ENCODE measurements at places on chromosomes 7 and 10.

- no peak for DNase-seq
Measured at GRCh38 chr7:5549096-5549763, 125.6 kb upstream of the TNRC18 start.

- no peak for DNase-seq
Measured at GRCh38 chr10:126009650-126010049, 113.3 kb downstream of the FANK1 start.

DNA sequence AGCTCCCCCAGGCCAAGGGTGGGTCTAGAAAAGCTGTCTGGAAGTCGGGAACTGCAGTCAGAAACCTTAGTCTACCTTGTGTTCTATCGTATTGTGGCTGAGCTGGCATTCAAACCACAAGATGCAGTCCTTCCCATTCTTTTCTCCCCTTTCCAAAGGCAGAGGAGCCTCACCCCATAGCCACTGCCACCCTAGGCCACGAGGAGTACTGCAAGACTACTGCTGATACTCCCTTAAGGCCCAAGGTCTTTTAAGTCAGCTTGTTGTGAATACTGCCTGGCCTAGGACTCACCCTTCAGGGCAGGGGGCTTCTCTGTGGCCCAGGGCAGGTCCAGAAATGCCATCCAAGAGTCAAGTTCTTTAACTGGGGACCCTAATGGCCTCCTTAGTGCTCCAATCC is 214.5 kb upstream of the CNTNAP2 start:
- DNase-seq = no peak

DNA sequence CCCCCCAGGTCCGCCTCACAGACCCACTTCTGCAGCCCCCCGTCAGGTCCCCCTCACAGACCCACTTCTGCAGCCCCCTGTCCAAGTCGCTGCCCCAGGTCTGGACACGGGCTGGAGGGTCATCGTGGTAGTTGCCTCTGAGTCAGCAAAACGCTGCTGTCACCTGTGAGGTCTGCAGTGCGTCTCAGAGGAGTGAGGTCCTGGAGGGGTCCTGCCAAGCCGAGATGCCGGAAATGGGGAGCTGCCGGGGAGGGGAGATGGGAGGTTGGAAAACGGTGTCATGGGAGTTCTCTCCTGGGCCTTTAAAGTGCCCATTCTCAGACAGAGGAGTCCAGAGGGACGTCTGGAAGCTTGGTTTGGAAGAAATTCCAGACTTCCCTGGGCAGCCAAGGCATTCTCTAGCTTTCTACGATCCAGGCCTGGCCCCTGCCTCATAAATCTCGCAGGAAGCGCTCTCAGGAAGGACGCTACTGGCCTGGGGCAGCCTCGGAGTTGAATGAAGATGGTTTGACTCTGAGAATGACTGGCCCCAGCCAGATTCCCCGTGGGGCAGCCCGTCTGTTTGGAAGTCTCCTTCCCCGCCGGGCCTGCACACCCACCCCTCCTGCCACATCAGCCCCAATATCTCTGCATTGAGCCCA is 38.7 kb downstream of the CALML3 start:
- DNase-seq = no peak

DNA sequence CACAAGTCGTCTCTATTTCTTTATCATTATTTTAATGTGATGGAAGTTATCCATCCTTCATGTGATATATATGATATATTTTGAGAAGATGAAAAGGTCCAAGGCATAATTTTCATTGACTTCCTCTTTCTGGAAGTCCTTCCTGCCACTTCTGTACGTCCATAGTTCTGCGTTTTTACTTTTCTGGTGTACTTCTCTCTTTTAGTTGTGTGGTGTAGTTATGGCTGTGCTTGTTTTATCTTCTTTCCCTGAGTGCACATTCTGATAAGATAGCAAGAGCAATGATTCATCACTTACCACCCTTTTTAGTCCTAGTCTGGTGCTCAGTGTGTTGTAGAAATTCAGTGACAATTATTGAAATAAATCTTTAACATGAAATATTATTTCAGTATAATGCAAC is 231.3 kb upstream of the FERD3L start:
- no peak for DNase-seq

All from AG04449 (cell line).